ENCODE measurements at places on chromosomes 1 and 21.

GRCh38 chr1:22133247-22133930 lies 9.5 kb downstream of the WNT4 start:
- no peak for DNase-seq

GRCh38 chr21:33219300-33219699 lies 10.4 kb upstream of the IFNAR2 start:
- no peak for DNase-seq

DNA sequence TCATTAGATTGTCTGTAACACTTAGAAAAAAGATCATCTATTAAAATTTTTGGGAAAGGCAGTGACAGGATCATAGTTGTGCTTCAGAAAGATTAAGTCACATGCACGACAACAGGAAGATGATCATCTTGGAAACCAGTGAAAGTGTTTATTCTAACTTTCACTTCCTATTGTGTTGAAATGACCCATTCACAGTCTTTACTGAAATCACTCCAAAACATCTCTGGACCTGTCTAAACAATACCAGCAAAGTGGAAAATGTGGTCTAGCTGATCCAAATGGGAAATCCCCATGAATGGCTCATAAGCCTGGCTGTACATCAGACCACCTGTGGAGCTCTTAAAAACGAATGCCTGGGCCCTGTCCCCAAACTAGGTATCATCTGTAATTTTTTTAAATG lies 111.1 kb upstream of the ETV3 start:
- DNase-seq, result no peak

GRCh38 chr1:176051402-176051801 lies 155.7 kb downstream of the COP1 start:
- no peak for DNase-seq

- no peak for DNase-seq
Observed at GRCh38 chr1:51636764-51637522, 20.1 kb downstream of the OSBPL9 start.

- no peak for DNase-seq
Observed at GRCh38 chr1:118940957-118941356, 47.2 kb downstream of the TBX15 start.

GRCh38 chr1:229845410-229846138 lies 219.5 kb downstream of the URB2 start:
- no peak for DNase-seq

- DNase-seq, result no peak
Observed at GRCh38 chr1:43653893-43654292, 3.9 kb downstream of the KDM4A start.

- no peak for DNase-seq
Observed at GRCh38 chr1:174222166-174222949, 63.0 kb downstream of the RABGAP1L start.

DNA sequence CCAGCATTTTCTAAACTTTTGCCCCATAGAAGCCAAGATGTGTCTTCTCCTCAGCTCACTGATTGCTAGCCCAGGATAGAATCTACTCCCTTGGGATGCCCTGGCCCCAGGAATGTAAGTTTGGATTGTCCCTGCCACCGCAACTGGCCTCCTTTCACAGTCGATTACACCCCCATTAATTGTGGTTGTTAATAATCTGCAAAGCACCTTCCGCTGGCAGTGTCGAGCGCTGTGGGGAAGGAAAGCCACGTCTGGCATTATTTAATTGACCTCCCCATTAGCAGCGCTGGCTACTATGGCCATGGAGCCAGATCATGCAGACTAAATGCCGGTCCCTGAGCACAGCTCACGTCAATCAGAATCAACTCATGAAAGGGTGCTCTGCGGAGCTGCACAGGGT lies 597.3 kb upstream of the PLXNA2 start:
- no peak for DNase-seq

DNA sequence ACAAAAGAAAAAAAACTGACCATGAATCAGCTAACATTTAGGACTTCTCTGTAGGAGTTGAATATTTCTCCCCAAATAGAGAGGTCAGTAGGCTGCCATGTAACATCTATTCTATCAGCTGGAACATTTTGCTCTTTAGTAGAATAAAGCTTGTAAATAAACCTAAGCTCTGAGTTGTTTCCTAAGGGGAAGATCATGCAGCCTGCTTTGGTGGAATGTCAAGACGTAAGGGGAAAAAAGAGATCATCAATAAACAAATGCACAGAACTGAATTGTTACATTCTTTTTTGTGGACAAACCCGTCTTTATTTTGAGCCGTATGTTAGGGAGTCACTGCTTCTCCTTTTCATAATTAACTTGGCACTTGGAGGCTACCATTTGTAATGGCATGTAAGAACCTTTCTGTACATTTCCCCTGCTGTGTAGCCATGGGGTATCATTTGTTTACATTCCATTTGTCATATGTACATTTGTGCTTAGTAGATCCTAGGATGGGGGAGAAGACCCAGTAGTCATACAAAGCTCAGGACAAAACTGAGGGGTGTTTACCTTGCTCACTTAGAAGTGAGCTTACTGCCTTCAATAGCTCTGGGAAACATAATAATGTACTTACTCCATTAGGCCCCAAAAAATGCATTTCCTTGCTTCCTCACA lies 10.8 kb upstream of the PALMD start:
- DNase-seq, result no peak

- DNase-seq, result no peak
Observed at GRCh38 chr21:35386491-35387079, 337.5 kb upstream of the RUNX1 start.

- DNase-seq, result no peak
Observed at GRCh38 chr1:68221001-68221979, 11.0 kb downstream of the WLS start.

GRCh38 chr1:222777463-222777862 lies 37.4 kb upstream of the DISP1 start:
- DNase-seq, result no peak

DNA sequence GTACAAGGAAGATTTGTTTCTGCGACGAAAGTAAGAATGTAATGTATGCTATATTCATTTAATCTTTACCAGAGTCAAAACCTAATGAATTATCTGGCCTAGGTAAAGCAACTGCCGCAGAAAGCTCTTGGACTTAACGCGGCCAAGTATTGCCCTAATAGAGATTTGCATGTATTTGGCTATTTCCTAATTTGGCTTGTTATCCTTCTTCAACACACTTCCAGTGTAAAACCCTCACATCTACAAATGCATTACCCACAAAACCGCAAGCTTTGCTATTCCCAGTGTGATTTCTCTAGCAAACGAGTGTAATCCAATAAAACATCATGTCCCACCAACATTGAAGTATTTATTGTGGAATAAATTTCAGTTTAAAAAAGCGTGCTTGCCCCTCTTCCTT lies 123.8 kb upstream of the LMO4 start:
- DNase-seq, result no peak

- peak; percentile 61 for DNase-seq
Observed at GRCh38 chr1:47763591-47764171, 233.5 kb downstream of the TRABD2B start.

DNA sequence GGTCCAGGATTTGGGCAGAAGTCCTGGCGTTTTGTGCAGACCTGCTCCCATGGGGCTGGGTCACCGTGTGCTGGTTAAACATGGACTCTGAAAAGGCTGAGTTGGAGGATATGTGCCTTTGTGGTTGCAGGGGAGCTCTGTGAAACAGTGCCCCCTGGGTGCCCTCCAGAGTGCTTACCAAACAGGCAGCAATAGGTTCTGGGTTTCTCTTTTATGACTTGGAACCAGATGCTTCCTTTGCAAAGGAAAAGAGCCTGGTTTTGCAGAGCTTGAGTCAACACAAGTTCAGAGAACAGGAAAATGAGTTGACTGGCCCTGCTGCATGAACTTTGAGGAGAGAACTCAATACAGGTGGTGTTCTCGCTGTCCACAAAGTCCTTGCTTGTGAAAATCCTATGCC lies 288.9 kb downstream of the TM2D1 start:
- no peak for DNase-seq

GRCh38 chr1:6785728-6786505 lies 663 bp downstream of the CAMTA1 start:
- peak; percentile 24 for DNase-seq

DNA sequence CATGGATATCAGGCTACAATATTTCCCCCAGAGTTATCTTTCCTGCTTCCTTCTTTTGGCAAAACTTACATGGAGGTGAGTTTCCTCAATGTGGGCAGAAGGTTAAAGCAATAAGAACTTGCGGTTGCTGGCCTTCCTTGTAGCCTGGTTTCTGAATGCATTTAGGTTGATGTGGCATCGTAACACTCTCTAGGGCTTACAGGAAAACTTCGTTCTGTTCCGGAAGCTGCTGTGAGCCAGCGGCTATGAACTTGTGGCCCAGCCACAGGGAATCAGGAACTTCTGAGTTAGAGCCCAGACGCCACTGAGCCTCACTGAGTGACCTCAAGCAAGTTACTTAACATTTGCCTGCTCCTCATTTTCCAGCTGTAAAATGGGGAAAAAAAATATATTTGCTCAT lies 623.4 kb upstream of the ADAMTS5 start:
- DNase-seq, result no peak

- no peak for DNase-seq
Observed at GRCh38 chr1:41367288-41367642, 6.0 kb downstream of the FOXO6 start.

DNA sequence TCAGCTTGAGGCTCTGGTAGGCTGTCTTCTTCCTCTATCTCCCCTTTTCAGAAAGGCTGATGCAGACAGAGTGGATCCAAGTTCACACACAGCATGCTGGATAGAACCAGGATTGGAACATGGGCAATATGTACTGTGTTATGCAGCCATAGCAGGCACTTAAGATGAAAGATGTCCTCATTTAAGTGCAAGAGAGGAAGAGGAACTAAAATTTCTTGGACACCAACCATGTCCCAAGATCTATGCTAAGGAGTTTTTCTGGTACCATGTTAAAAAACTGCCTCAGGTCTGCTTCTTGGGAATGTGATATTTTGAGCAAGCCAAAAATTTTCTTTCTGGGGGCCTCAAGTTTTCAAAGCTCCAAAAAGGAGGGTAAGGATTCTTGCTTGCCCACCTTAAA lies 1.2 kb downstream of the SDHB start:
- DNase-seq, result no peak

GRCh38 chr1:198443365-198444233 lies 96.9 kb downstream of the ATP6V1G3 start:
- no peak for DNase-seq
